ENCODE measurements at places on chromosomes 2 and 18. TPM values are rescaled to one million over a fixed set of nuclear protein-coding genes. Genes with fewer than 3 reads are reported as not detected.

LRRTM1 gene
- total RNA-seq: not detected

MATN3 gene
- total RNA-seq: 0.76 TPM

NETO1 gene
- total RNA-seq: not detected

LAMA3 gene
- total RNA-seq: 370 TPM

CDK15 gene
- 0.38 TPM for total RNA-seq

DNA sequence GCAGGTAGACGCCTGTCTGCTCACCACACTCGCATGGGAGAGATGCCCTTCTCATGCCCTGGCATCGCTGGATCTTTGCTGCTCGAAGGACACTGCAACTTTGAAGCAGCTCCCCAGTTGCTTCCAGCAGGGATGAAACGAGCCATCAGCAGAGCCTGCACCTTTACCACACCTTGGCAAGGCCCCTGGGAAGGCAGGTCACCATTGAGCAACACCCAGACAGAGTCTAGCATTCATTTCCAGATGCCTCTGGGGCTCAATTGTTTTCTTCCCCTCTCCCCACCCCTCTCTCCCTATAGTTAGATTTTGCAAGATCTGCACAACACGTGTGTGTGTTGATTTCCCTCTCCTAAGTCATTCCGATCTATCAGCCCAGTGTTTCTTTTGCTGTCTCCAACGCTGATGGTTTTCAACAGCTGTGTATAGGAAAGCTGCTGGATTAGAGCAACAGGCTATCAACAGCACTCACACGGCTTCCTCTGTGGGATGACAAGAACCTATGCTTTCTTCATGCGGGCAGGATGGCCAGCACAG is 25.6 kb upstream of the INHBB start:
- DNase-seq: no peak

GRCh38 chr2:56008661-56009431 is 85.3 kb upstream of the EFEMP1 start:
- DNase-seq: no peak

GRCh38 chr2:37773371-37774130 is 102.1 kb upstream of the CDC42EP3 start:
- no peak for DNase-seq

- DNase-seq: no peak
Measured at GRCh38 chr2:38793511-38793910, 15.5 kb downstream of the GEMIN6 start.

DNA sequence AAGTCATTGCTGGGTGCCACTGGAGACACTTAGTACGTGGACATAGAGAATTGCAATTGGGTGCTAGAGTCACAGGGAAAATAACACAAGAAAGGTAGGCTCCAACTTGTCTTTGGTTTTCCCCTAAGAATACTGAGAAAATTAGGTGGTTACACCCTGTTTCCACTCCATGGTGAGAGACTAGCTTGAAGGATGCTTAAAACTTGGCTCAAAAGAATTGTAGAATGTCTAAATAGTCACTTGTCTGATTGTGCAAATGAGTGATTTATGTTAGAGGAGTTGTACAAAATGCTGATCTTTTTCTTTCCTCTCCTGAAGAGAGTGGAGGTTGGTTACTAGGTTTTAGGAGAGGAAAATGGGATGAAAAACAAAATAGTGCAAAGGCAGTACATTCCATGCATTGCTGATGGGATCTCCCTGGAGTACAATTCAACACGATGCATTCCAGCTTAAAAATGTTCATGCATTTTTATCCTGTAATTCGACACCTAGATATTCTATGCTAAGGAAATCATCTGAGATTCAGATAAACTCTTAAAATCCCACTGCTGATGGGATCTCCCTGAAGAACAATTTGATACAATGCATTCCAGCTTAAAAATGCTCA is 2.2 kb upstream of the SERPINB12 start:
- no peak for DNase-seq

- no peak for DNase-seq
Measured at GRCh38 chr2:157426477-157426994, 17.4 kb downstream of the CYTIP start.

Measured in suprapubic skin (tissue), 4 donors.